ENCODE measurements at places on chromosomes 11 and 22.

DNA sequence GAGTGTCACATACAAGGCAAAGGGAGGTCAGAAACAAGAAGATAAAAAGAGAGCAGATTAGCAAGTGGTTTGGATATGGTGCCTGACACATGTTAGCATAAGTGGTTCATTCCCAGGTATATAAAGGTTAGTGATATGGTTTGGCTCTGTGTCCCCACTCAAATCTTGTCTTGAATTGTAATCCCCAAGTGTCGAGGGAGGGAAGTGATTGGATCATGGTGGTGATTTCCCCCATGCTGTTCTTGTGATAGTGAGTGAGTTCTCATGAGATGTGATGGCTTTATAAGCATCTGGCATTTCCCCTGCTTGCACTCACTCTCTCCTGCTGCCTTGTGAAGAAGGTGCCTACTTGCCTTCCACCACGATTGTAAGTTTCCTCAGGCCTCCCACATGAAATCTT is 12.1 kb upstream of the DKK3 start:
- no peak for DNase-seq

- DNase-seq, result no peak
These were observed 86.3 kb upstream of the NNMT start for GRCh38 chr11:114209904-114210303.

GRCh38 chr22:40463017-40463631 is 92.7 kb downstream of the SGSM3 start:
- DNase-seq, result no peak

- DNase-seq, result no peak
These were observed 82.5 kb downstream of the ARL14EP start for GRCh38 chr11:30405385-30405784.

GRCh38 chr11:80816454-80816847 is 1375.6 kb upstream of the TENM4 start:
- DNase-seq, result no peak

DNA sequence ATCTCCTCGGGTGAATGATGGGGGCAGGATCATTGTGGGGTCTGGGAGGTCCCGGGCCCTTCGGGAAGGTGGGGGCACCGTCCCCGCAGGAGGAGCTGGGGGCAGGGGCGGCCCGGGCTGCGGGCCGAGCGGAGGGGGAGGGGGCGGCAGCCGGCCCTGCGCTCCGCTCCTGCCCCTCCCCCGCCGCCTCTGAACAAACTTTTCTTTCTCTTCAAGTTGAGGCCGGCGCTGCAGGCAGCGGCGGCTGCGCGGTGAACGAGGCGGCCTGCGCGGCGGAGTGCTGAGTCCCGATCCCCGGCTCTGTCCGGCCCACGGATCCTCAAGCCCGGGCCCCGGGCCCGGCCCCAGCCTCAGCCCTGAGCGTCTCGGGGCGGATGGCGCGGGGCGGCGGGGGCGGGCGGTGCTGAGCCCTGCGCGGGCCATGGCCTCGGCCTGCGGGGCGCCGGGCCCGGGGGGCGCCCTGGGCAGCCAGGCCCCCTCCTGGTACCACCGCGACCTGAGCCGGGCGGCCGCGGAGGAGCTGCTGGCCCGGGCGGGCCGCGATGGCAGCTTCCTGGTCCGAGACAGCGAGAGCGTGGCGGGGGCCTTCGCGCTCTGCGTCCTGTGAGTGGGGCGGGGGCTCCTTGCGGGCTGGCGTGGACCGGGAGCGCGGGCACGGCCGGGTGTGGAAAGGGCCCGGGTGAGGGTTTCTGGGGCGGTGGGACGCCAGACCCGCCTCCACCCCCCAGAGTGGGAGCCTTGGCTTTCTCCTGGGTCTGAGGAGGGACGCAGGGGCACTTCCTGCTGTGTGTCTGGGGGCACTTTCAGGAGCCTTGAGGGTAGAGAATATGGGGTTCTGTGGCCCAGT is at the start of gene INPPL1:
Gene INPPL1, plus strand, starts transcription at position 204 of the 847 bp plus-strand sequence. Its CDS starts 218 bp downstream, at position 422.
- peak; percentile 37 for DNase-seq

DNA sequence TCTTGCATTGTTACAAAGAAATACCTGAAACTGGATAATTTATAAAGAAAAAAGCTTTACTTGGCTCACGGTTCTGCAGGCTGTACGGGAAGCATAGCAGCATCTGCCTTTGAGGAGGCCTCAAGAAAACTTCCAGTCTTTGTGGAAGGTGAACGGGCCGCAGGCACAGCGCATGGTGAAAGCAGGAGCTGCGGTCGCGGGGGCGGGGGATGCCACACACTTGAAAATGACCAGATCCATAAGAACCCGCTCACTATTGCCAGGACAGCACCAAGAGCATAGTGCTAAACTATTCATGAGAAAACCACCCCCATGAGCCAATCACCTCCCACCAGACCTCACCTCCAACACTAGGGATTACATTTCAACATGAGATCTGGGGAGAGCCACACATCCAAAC is 45.6 kb upstream of the SEPTIN5 start:
- DNase-seq, result no peak

- no peak for DNase-seq
These were observed 22.6 kb upstream of the MGAT3 start for GRCh38 chr22:39434243-39434653.

- no peak for DNase-seq
These were observed 1.6 kb upstream of the KMT2A start for GRCh38 chr11:118434553-118435289.

DNA sequence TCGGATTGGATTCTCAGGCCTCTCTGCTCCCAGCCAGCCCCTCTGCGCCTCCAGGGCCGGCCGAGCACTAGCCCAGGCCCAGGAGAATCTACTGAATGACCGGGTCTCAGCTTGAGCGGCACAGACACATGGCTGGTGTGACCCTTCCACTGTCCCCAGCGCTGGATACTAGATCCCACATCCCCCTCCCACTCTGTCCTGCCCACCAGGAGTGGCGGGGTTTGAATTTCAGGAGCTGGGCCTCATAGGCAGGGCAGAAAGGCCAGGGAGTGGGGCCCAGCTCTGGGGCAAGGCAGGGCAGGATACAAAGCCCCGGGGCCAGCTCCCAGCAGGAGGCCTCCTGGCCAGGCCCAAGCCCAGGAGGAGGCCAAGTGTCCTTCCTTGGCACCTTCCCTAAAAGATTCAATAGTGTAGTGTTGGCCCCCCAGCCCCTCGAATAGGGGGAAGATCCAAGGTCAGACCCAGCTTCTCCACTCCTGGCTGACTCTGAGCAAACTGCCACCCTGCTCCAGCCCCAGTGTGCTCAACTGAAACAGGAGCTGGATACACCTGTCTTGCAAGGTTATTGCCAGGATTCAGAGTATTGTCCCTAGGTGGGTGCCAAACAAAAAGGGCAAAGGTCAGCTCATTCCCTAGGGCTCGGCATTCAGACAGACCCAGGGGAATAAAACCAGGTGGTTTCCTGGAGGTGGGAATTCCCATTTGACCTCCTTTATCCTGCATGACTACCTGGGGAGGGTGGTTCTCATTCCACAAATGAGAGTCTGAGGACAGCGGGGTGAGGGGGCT is 22.5 kb upstream of the TCF20 start:
- no peak for DNase-seq

GRCh38 chr11:94563848-94564467 is 3.2 kb upstream of the PIWIL4 start:
- no peak for DNase-seq

DNA sequence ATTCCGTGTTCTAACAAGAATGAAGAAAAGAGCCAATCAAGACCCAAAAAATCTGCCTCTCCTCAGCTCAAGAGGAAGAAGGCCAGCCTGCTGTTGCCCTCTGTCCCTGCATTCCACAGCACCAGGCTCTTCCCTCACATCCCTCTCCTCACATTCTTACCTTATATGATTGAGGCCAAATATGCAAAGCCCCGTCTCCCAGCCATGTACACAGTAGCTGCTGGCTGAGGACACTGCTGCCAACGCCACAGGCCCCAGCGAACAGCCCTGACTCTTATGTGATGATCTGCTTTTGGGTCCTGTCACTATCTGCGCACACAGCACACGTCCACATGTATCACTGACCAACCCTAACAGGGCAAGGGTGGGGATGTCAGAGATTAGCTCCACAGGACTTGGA is 60.2 kb downstream of the MICAL3 start:
- DNase-seq, result no peak

- no peak for DNase-seq
These were observed 101.3 kb downstream of the PDHX start for GRCh38 chr11:35017528-35018342.

DNA sequence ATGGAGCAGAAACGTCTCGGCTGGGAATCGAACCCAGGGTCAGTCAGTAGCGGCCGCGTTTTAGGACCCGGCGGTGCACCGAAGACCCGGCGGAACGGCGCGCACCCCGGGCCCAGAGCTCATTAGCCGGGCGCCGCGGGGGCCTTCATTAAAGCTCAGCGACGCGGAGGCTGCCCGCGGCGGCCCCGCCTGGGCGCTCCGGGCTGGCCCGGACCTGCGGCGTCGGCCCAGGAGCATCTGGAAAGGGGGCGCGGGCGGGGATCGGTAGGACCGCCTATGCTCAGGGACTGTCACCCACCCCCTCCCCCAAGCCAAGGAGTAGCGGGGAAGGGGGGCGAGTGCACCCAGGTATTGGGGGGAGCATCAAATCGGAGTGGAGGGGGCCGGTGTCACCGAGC is 52.2 kb downstream of the CYTH4 start:
- DNase-seq, result no peak

DNA sequence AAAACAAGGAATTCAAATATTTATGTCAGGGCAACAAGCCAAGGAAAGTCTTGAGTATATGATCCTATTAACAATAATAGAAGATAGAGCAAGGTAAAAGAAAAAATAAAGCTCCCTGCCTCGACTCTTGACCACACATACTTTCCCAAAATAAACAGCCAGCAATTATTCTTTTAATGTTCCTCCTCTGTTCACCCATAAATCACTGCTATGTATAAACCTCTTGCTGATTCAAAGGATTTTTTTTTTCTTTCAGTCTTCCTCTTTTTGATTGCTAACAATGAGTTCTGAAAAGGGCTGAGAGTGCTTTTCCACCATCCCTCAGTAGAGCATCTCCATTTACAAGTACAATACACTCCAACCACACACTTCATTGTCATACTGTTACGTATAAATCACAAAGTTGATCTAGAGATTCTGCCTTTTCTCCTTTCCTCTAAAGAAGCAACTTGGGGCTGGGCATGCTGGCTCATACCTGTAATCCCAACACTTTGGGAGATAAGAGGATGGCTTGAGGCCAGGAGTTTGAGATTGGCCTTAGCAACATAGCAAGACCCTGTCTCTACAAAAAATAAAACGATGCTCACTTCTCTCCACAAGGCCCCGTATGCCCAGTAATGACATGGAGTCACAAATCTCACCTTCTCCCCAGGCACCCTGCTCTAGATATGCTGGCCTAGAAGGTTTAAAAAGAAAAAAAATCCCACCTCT is 24.0 kb downstream of the RAB30 start:
- no peak for DNase-seq

GRCh38 chr11:6129635-6130034 is 22.2 kb downstream of the OR56B4 start:
- DNase-seq, result no peak

DNA sequence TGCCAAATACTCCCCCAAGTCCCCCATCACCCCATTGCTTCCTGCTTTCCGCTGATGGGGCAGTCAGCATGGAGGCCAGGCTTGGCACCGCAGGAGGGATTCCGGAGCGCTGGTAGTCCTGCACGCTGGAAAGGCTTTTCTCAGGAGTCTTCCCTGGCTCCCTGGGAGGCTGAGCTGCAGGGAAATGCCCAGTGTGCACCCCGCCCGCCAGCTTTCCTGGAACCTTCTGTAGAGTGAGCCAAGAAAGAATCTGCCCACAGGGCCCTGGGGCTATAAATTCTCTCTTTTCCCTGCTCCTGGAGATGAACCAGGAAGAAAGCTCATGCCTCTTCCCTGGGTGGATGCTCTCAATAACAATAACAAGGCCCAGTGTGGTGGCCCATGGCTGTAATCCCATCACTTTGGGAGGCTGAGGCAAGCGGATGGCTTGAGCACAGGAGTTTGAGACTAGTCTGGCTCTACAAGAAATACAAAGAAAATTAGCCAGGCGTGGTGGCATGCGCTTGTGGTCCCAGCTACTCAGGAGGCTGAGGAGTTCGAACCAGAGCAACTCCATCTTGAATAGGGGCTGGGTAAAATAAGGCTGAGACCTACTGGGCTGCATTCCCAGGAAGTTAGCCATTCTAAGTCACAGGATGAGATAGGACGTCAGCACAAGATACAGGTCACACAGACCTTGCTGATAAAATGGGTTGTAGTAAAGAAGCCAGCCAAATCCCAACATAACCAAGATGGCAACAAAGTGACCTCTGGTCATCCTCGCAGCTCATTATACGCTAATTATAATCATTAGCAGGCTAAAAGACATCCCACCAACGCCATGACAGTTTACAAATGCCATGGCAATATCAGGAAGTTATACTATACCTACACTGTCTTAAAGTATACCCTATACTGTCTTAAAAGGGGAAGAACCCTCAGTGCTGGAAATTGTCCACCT is 46.4 kb upstream of the FTH1 start:
- no peak for DNase-seq

DNA sequence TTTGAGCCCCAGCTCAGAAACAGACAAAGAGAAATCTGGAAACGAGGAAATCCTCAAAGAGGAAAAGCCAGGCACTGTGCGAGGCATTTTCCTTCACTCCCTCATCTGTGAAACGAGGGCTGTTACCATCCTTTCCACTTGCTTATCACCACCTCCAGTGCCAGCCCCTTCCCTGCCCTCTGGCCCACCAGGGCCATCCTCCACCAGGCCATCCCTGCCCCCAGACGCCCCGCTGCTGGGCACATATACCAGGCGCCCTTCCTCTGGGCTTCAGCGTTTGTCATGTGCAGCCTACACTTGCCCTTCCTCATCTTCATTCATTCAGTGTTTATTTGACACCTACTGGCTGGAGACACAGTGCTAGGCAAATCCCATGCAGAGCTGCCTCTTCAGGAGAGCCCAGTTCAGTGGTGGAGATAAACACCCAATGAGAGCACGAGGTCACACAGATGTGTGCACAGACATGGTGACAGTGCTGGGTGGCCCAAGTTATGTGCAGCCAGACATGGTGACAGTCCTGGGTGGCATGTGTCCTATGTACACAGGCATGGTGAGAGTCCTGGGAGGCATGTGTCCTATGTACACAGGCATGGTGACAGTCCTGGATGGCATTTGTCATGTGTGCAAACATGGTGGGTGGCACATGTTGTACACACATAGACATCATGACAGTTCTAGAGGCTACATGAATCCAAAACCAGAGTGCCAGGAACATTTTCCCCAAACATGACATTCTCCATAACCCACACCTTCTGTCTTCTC is 9.7 kb downstream of the SPTBN2 start:
- no peak for DNase-seq

- DNase-seq, result no peak
These were observed 118.5 kb downstream of the APOL5 start for GRCh38 chr22:35835998-35836691.

- no peak for DNase-seq
These were observed 267.2 kb downstream of the BUD13 start for GRCh38 chr11:116505298-116506262.

GRCh38 chr22:31281733-31282132 is 10.6 kb downstream of the PIK3IP1 start:
- DNase-seq, result no peak

All from stimulated activated CD4-positive, alpha-beta T cell treated with anti-CD3 and anti-CD28 coated beads, Interleukin-1b, Interleukin-23, amount 100 ng/mL, for 1 hour (primary cell).